ENCODE measurements at places on chromosomes 11 and 22.

- DNase-seq = no peak
Observed at GRCh38 chr11:88169471-88169870, 5.8 kb downstream of the RAB38 start.

GRCh38 chr22:20174785-20175596 is 24.1 kb upstream of the CCDC188 start:
- no peak for DNase-seq

GRCh38 chr11:70315716-70316115 is 45.2 kb downstream of the PPFIA1 start:
- no peak for DNase-seq

DNA sequence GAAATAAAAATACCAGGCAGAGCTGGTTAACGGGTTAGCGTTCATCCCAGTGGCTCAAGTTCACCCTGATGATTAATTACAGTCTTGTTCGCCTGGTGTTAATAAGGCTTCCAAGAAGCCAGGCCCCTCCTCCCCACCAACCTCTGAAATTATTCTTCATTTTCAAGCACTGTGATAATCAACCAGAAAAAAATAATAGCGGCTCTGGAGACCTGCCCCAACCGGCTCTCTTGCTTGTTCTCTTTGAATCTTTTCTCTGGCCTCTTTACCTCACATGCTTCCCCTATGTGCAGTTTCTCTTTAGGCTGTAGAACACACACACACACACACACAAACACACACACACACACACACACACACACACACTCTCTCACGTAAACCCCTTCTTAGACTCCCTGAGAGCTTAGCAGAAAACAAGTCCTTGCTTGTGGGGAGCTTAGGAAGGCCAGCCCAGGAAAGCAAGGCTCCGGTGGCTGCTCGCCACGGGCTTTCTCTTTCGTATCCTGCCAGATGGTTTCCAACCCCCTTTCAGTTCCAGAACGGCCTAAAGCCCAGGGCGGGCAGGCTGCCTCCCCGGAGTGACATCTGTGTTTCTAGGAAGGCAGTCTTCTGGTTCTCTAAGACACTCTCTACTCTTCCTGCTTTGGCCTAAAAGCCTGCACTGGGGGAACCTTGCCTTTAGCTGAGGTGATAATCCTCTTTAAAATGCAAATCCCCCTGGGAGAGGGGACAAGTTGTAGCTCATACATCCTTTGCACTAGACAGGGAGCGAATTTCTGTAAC is 106.4 kb upstream of the SESN3 start:
- DNase-seq = no peak

DNA sequence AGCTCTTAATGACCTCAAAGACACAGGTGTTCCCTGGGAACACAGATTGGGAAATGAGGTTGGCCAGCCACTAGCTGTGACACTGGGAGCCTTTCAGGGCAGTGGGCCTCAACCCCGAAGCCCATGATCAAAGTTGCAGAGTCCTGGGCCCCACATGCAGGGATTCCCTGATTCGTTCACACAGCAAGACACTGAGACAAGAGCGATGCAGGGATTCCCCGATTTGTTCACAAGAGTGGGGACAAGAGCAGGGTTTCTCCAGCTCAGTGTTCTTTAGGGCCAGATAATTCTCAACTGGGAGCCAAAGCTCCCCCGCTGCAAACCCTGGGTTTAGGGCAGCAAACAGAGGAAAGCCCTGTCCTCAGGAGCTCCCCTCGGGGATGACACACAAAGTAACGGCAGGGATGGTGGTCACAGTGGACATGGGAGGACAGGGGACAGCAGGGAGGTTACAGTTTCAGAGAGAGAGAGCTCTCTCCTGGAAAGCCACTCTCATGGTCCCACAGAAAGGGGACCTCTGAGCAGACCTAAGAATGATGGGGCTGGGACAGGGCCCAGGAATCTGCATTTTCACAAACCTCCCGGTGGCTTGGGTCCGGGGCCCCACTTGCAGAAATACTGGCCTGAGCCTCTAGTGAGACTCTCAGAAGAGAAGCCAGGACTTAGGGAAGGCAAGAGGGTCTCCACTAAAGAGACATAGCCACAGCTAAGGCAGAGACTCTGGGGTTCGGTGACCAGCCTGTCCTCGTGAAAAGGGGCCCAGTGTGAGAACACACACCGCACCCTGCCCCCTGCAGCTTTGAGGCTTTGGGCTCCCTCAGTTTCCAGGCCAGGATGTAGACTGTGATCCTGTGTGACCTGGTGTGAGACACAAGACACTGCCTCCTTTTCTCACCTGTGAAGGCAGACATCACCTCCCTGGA is 7.4 kb upstream of the GNAZ start:
- no peak for DNase-seq

DNA sequence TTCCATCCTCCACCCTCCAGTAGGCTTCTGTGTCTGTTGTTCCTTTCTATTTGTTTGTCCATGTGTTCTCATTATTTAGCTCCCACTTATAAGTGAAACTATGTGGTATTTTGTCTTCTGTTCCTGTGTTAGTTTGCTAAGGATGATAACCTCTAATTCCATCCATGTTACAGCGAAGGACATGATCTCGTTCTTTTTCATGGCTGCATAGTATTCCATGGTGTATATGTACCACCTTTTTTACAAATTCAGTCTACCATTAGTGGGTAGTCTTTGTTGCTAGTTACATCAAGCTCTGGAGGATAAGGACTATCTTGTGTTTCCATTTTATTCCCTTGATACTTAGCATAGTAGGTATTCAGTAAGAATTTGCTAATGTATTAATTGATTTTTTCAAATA is 664.2 kb upstream of the FAT3 start:
- no peak for DNase-seq

DNA sequence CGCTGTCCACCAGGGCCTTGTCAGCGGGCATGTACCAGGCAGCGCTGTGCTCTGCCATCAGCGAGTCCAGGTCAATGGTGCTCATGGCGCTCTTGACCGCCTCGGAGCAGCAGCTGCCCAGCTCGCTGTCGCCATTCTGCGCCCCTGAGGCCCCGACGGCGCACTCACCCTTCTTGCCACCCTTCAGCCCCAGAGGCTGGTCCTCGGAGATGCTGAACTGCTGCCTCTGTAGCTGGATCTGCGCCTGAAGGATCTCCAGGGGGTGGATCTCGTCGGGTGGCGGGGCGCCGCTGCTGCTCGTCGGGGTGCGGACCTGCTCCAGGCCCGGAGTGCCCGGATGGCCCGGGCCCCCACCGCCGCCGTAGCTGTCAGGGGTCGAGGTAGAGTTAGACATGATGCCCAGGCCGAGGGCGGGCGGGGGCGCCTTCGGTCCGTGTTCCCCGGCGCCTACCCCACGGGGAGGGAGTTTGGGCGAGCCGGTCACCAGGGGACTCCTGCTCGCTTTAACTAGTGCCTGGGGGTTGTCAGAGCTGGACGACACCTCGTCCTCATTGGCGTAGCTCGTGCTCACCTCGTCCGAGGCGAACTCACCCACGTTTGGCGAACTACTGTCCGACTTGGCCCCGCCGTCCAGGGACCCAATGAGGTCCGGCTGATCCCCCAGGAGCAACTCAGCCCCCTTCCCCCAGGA is 4.6 kb downstream of the MN1 start:
- DNase-seq = no peak

GRCh38 chr11:74673693-74674360 is 57.4 kb downstream of the CHRDL2 start:
- no peak for DNase-seq

- DNase-seq = no peak
Observed at GRCh38 chr11:67006029-67006884, 16.7 kb upstream of the SYT12 start.

GRCh38 chr11:36135076-36135475 is 154.1 kb downstream of the COMMD9 start:
- no peak for DNase-seq

- DNase-seq = no peak
Observed at GRCh38 chr11:127042445-127042844, 41.9 kb upstream of the KIRREL3 start.

- no peak for DNase-seq
Observed at GRCh38 chr11:26805001-26805400, 83.1 kb upstream of the SLC5A12 start.

GRCh38 chr11:130612291-130612851 is 163.9 kb downstream of the ADAMTS15 start:
- no peak for DNase-seq

- DNase-seq = no peak
Observed at GRCh38 chr22:33012833-33013450, 45.2 kb downstream of the SYN3 start.

DNA sequence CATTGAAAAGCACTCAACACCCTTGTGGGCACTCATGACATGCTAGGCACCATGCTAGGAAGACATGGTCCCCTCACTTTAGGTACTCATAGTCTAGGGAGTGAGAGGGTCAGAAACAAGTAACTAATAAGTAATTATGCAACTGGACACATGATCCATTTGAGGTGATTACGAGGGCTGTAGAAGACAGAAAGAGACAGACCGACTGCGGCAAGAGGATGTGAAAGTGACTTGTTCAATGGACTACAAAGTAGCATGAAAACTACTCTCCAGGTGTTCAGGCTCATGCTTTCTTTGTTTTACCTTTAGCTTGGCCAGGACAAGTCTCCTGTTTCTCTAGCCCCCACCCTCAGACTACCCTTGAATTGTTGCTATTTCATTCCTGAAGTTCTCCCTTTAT is 310.8 kb upstream of the SORL1-AS1 start:
- DNase-seq = no peak

- DNase-seq = peak; percentile 45
Observed at GRCh38 chr11:72373163-72373562, 61.2 kb downstream of the CLPB start.

GRCh38 chr11:120795185-120795584 is 228.7 kb upstream of the TBCEL start:
- DNase-seq = no peak

- no peak for DNase-seq
Observed at GRCh38 chr22:42743501-42743991, 22.9 kb upstream of the A4GALT start.

- DNase-seq = no peak
Observed at GRCh38 chr11:83918476-83918875, 632.3 kb upstream of the CCDC90B start.

DNA sequence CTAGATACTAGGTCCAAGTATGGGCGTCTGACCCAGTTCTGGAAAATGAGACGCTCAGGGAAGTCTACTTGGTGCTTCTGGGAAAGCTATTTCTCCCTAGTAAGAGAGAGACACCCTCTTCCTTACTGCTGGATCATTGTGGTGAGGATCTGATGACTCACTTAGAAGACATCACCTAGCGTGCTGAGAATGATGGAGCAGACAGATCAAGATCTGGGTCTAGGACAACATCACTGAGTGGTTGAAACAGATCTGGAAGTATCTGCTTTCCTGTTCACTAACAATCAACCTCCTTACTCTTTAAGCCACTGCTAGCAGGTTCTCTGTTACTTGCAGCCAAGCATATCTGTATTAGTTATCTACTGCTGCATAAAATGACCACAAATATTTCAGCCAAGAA is 38.3 kb upstream of the HMGXB4 start:
- no peak for DNase-seq

GRCh38 chr11:111729071-111729830 is 36.9 kb downstream of the PPP2R1B start:
- DNase-seq = peak; percentile 10

DNA sequence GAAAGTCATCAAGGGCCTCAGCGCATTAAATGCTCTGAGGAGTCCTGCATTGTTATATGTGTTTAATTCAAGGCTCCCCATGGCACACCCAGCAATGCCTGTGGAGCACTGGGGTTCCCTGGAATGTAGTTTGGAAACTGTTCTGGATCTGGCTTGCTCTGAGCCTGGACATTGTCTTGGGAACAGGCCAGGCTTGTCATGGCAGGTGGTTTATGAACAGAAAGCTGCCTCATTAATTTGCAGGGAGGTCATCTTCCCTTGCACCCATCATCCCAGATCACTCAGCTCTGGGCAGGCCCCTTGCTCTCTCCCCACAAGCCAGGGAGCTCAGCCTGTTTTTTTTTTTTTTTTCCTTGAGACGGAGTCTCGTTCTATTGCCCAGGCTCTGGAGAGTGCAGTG is 32.9 kb downstream of the RPS6KA4 start:
- DNase-seq = no peak

DNA sequence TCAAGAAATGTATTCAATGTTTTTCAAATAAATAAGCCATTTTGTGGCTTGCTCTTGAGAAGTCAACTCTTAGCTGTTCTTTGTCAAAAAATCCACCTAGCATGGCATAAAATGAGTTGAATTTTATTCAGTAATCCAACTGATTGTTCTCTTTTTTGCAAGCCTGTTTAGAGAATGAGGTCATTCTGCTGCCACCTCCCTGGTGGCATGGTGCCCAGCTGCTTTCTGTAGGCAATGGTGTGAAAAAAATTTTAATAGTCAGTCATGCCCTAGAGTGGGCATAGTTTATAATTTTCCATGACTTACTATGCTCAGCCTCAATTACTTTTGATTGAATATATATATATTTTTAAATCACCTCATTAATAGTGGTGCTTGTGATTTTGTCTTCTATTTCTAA is 177.2 kb downstream of the INSC start:
- no peak for DNase-seq

GRCh38 chr11:119100246-119100970 is 1.2 kb downstream of the DPAGT1 start:
- DNase-seq = peak; percentile 32

- no peak for DNase-seq
Observed at GRCh38 chr22:35630891-35631290, 13.8 kb upstream of the MB start.

DNA sequence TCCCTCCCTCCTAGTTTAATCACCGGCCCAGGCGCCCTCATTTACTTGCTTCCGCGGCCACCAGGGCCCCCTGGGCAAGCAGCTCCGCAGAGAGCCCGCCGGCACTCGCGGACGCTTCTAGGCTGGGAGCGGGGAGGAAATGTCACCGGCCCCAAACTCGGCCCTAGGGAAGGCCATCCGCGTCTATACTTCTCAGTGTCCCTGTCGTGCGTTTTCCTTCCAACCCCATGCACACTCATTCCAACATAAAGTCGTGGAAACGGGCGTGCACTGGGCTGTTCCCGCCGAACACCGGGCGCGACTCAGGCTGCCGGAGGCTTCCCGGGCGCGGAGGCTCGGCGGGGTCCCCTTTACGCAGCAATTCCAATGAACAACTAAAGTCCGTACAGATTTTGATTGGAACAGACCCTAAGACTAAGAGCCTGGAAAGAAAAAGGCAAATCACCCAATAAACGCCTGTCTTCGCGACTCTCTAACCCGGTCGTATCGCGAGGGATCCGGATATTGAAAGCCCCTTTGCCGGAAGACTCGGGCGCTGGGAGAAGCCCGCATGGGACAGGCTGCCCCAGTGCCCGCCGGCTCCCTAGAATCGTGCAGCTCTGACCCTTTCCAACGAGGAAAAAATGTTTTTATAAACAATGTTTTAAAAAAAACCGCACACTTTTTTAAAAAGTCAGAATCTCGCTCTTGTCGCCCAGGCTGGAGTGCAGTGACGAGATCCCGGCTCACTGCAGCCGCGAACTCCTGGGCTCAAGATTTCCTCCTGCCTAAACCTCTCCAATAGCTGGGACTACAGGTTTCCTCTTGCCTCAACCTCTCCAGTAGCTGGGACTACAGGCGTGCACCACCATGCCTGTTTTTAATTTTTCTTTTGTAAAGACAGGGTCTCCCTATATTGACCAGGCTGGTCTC is 1.3 kb upstream of the BARX2 start:
- DNase-seq = no peak
